Neuronal stem cell (in vitro differentiated cells): ENCODE measurements at places on chromosomes 11 and 22.

GRCh38 chr11:113420808-113421207 is 33.2 kb downstream of the ANKK1 start:
- H3K4me3 ChIP-seq: no peak overlapping the region
- DNase-seq: no peak
- no peaks in the 10 kb centered on the region for H3K36me3 ChIP-seq
- peaks cover 8% of the 10 kb centered on the region for H3K27me3 ChIP-seq
- H3K27ac ChIP-seq: no peak overlapping the region

GRCh38 chr11:16750417-16750816 is 12.0 kb downstream of the C11orf58 start:
- no peak overlapping the region for H3K4me3 ChIP-seq
- H3K4me1 ChIP-seq: no peaks in the 10 kb centered on the region
- no peak overlapping the region for H3K27ac ChIP-seq
- H3K36me3 ChIP-seq: peaks cover 100% of the 10 kb centered on the region
- no peak for DNase-seq
- H3K27me3 ChIP-seq: no peaks in the 10 kb centered on the region

DNA sequence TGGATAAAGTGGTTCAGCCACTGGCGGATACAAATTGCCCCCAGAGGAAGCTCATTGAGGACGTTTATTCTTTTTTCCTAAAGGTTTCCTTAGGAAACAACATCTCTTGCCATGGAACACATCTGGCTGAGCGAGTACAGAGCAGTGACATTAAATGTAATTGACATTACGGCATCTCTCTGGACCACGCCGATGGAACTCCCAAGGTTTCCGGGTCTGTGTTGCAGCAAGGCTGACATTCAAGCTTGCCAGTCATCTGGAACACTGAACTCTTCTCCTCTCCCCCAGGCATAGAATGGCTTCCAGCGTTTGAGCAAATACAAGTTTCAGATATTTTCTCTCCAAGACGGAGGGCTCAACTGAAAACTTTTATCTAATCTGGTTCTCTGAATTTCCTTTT is 42.1 kb downstream of the CLMP start:
- no peak overlapping the region for H3K4me3 ChIP-seq
- no peak for DNase-seq
- no peaks in the 10 kb centered on the region for H3K27me3 ChIP-seq
- H3K4me1 ChIP-seq: no peaks in the 10 kb centered on the region
- H3K27ac ChIP-seq: no peak overlapping the region
- no peaks in the 10 kb centered on the region for H3K36me3 ChIP-seq

DNA sequence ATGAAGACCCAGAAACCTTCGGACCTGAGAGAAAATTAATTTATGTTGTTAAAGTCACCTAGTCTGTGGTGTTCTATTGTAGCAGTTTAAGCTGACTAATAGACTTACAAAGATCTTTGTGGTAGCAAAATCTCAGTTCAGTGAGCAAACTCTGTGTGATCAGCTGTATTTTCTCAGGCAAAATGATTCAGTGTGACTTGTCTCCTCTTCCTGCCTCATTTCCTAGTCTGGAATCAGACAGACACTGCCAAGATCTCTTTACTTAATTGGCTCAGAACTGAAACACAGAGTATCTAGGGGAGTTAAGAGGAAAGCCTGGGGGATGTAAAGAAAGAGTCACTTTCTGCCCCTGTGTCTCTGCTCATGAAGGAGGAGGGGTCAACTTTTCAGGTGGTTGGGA is 564.7 kb downstream of the KCNA4 start:
- H3K27me3 ChIP-seq: no peaks in the 10 kb centered on the region
- no peaks in the 10 kb centered on the region for H3K4me1 ChIP-seq
- no peaks in the 10 kb centered on the region for H3K36me3 ChIP-seq
- no peak for DNase-seq
- H3K4me3 ChIP-seq: no peak overlapping the region
- no peak overlapping the region for H3K27ac ChIP-seq

GRCh38 chr11:40129266-40129665 is 1330.2 kb downstream of the LRRC4C start:
- no peak overlapping the region for H3K4me3 ChIP-seq
- H3K36me3 ChIP-seq: no peaks in the 10 kb centered on the region
- H3K4me1 ChIP-seq: no peaks in the 10 kb centered on the region
- H3K27ac ChIP-seq: no peak overlapping the region
- DNase-seq: peak; percentile 3
- H3K27me3 ChIP-seq: no peaks in the 10 kb centered on the region

DNA sequence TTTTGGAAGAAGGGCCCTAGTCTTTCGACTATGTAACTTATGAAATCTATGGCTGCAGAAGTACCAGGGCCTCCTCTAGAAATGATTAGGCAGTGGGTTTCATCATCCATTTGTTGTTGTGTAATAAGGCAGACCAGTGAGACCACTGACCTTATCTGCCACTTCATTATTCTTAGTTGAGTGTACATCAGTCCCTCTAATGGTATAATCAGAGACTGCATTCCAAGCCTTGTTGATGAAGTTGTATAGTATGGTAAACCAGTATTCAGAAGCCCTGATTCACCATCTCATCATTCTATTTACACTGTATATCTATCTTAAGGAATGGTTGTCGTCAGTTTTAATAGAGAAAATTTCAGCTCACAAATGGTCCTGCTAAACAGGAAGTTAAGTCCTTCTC is 32.2 kb upstream of the GRIA4 start:
- H3K36me3 ChIP-seq: no peaks in the 10 kb centered on the region
- no peak overlapping the region for H3K27ac ChIP-seq
- H3K4me1 ChIP-seq: no peaks in the 10 kb centered on the region
- H3K27me3 ChIP-seq: no peaks in the 10 kb centered on the region
